ENCODE measurements at places on chromosomes 6 and 20.

GRCh38 chr20:44087051-44087856 is 99.7 kb downstream of the JPH2 start:
- no peak for DNase-seq

GRCh38 chr6:100462706-100463629 is 1.8 kb downstream of the SIM1 start:
- no peak for DNase-seq

GRCh38 chr6:142707255-142707654 is 237.7 kb downstream of the HIVEP2 start:
- DNase-seq = no peak

DNA sequence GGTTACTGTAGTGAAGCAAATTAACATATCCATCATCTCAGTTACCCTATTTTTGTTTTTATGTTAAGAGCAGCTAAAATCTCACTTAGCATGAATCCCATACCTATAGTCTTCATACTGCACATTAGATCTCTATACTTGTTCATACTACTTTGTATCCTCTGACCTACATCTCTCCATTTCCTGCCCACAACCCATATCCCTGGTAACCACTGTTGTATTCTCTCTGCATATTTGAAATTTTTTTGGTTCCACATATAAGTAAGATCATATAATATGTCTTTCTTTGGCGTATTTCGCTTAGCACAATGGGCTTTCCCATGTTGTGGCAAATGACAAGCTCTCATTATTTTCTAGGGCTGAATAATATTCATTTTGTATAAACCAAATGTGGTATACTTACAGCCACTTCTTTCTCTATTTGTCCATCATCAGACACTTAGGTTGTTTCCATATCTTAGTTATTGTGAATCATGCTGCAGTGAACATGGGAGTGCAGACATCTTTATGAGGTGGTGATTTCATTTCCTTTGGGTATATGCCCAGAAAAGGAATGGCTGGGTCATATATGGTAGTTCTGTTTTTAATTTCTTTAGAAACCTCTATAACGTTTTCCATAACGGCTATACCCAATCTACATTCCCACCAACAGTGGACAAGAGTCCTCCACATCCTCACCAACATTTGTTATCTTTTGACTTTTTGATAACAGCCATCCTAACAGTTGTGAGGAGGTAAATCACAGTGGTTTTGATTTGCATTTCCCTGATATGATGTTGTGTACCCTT is 39.8 kb downstream of the BACH2 start:
- DNase-seq = peak; percentile 85

DNA sequence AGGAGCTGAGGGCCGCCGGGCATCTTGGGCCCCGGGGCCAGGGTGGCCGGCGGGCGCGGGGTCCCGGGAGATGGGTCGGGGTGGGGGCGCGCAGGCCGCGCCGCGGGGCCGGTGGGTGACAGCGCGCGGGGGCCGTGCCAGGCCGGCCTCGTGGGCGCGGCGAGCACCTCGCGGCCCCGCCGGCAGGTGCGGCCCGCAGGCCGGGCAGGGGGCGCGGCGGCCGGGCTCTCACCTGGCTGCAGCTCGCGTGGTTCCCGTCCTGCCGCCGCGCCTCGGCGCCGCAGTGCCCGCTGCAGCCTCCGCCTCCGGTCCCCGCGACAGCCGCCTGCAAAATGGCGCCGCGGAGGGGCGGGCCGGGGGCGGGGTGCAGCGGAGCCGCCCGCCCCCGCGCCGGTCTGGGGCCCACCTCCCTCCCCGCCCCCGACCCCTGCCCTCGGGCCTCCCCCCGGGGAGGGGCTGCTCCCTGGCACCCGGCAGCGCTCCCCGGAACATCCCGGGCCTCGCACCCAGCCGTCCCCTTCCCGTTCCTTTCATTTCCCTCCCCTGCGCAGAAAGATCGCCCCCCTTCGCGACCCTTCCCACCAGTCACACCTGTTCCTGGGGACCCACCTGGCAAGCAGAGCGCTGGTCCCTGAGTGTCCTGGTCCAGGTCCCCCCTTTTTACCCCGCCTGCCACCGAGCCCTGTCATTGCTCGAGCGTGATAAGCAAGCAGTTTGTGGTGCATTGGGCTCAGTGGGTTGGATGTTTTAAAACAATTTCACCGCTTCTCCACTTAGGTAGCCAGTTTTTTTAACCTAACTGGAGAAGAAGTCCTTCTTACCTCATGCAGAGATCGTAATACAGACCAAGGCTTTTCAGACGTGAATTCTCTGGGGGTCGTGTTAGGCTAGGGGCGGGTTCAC is at the start of gene SLC23A2:
TSS of gene SLC23A2 (minus strand) at position 337 of the 903 bp plus-strand sequence. CDS start 68,948 bp downstream, outside the sequence.
- DNase-seq = no peak
